ENCODE measurements at places on chromosomes 12 and 14. TPM values are rescaled to one million over a fixed set of nuclear protein-coding genes. Genes with fewer than 3 reads are reported as not detected.

- no peak for DNase-seq
Observed at GRCh38 chr14:99676657-99677056, 7.4 kb upstream of the CYP46A1 start.

DNA sequence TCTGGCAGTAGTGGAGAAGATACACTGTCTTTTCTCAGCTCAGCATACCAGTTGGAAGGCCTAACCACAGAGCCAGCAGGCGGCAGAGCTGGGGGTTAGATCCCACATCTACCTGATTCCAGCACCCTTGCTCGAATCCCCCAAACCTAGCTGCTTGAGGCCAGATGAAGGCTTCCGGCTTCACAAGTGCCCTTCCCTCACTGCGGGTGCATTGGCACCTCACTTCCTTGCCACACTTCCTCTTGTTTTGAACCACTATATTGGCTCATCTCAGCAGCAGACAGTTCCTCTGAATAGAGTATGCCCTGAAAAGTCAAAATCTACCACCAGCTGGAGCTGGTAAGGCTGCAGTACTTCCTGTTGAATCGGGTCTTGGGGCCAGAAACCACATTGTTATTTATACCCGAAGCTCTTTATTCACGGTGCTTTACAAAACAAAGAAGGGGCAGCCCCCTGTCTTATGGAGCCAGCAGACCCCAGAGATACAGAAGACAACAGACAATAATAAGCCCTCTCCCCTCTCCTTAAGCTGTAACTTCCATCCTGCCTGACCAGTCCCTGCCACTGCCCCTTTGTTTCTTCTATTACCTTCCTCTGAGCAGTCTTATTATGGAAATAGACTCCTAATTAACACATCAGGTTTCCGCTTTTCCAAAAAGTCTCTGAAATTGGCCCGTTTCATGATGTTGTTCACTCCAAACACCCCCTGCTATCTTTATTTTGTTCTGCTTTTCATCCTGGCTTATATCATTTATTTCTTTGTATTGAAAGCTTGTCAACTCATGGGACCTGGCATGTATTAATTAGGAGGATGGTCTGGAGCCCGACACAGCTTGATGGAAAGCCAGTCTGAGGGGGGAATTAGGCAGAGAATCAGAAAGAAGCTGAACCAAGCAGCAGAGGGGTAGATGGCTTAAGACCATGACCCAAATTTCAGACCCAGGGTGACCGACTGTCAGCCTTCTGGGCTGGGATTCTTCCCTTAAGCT, 233.5 kb downstream of the EFCAB11 start:
- peak; percentile 54 for DNase-seq

DNA sequence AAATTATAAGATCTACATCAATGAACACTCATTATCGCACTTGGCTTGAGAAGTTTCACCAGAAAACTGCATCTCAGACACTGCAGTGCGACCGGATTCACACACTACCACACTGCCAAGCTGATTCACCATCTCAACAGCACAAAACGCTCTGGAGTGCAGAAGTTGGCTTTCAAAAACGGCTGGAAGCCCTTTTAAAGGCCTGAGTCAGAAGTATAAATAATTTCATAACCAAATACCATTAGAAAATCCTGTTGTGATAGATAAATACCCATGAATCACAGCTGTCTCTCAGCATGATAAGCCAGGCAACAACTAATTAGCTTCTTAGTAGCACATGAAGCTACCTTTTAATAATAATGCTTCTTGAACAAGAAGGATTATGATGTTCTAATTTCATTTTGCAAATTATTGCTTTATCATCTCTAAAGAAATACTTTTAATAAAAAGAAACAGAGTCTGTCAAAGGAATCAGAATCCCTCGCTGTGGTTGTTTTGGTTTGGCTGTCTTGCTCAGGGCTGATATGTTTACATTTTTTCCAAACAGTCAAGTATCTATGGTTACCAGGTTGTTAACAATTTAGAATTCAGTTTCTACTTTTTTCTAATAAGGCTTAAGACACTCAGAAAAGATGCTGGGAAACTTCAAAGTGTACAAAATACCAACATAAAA, 51.2 kb downstream of the SLC2A13 start:
- no peak for DNase-seq

DNA sequence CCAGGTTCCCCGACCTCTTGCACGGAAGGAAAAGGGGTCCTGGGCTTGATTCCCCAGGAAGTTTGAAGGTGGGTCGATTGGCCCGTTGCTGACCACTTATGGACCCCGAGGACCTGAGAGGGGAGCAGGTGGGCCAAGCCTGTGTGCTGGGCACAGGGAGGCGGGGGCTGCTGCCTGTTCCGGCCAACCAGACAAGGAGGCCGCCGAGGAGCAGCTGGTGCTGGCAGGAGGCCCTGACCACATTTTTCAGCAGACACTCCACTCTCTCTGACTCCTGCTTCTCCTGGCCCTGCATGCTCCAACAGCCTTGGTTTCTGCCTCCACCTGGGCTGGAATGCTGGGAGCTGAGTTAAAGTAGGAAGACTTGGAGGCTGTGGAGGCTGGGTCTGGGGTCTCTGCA, 42.8 kb downstream of the NOS1 start:
- DNase-seq = no peak

GALNT8 gene
- polyA plus RNA-seq = not detected

SRGAP1 gene
- 4.3 TPM for polyA plus RNA-seq

APOF gene
- polyA plus RNA-seq = not detected

All from small intestine (tissue), 16 donors.